ENCODE measurements at places on chromosomes 12 and 14.

DNA sequence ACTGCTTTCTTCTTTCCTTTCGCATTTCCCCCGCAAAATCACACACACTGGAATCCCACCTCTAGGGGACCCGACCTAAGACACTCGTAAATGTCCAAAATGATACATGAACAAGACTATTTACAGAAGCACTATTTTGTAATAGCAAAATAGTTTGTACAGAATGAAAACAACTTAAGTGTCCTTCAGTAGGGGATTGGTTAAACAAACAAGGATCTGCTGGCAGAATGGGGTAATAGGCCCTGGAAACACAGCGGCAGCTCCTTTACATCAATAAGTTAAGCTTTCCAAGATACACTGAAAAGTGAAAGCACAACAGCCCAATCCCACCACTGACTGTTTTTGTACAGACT lies 48.8 kb downstream of the LTBP2 start:
- DNase-seq: peak; percentile 34

- DNase-seq: peak; percentile 93
These were observed 29.1 kb upstream of the ADIPOR2 start for GRCh38 chr12:1661553-1662335.

- DNase-seq: no peak
These were observed 205.2 kb upstream of the GRIP1 start for GRCh38 chr12:66884091-66884490.

GRCh38 chr12:132352896-132353800 lies 23.8 kb upstream of the GALNT9 start:
- no peak for DNase-seq

GRCh38 chr12:124222368-124223245 lies 72.3 kb upstream of the RFLNA start:
- no peak for DNase-seq

- no peak for DNase-seq
These were observed 82.1 kb downstream of the WSCD2 start for GRCh38 chr12:108211157-108211556.

- DNase-seq: no peak
These were observed 161.8 kb downstream of the KIF26A start for GRCh38 chr14:104299993-104300761.

GRCh38 chr14:73661872-73662271 lies 17.1 kb downstream of the DNAL1 start:
- no peak for DNase-seq

DNA sequence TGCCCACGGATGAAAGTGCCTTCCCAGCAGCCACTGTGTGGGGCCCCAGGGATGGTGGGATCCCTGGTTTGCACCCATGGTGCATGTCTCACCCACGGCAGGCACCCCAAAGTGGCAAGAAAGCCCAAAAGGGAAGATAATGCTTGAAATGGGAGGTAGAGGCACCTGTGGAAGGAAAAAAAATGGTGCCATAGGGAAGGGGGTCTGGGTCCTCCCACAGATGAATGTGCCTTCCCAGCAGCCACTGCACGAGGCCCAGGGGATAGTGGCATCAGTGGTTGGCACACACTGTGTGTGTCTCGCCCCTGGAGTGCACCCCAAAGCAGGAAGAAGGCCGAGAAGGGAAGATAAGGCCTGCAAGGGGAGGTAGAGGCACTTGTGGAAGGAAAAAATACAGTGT lies 264.2 kb downstream of the ALG10 start:
- DNase-seq: no peak

GRCh38 chr12:102970780-102971179 lies 13.3 kb downstream of the ASCL1 start:
- no peak for DNase-seq

- DNase-seq: no peak
These were observed 601.5 kb downstream of the KCNH5 start for GRCh38 chr14:62443796-62444195.

- no peak for DNase-seq
These were observed 125.3 kb downstream of the SLC15A4 start for GRCh38 chr12:128698301-128698972.

DNA sequence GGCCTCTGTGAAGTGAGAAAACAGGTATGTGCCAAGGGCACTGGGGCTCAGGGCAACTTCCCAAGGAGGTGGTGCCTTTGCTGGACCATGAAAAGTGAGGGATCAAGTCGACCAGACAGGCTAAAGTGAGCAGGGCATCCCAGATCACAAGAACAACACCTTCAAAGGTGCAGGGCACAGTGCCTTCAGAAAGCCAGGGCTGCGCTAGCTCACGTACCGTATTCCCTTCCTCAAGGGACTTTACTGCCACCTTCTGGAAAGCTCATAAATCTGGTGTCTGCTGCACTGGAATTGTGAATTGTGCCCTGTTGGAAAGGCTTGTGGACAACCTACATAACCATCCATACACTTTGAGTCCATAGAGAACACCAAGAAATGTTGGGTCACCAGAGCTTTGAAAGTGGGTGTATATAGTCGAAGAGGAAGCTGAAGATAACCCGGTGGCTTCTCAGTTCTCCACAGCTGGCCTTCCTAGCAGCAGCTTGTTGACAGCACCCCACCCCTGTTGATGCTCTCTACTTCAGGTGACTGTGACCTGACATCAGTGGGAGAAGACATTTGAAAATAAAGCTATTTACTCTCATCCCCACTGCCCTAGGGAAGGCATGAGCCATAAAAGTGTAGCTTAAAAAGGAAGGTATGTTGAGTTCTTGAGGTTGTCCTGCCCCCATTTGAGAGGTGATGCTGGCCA lies 24.5 kb downstream of the FIGNL2 start:
- peak; percentile 72 for DNase-seq

DNA sequence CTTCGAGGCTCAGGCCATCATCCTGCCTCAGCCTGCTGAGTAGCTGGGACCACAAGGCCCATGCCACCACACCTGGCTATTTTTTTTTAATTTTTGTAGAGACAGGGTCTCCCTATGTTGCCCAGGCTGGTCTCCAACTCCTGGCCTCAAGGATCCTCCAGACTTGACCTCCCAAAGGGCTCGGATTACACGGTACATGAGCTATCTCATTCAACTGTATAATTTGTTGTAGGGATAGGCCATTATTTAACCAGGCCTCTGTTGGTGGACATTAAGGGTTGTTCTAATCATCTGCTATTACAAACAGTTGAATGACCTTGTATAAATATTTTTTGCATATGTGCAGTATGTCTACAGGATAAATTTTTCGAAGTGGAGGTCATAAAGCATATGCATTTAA lies 9.0 kb downstream of the KIF5A start:
- DNase-seq: no peak

DNA sequence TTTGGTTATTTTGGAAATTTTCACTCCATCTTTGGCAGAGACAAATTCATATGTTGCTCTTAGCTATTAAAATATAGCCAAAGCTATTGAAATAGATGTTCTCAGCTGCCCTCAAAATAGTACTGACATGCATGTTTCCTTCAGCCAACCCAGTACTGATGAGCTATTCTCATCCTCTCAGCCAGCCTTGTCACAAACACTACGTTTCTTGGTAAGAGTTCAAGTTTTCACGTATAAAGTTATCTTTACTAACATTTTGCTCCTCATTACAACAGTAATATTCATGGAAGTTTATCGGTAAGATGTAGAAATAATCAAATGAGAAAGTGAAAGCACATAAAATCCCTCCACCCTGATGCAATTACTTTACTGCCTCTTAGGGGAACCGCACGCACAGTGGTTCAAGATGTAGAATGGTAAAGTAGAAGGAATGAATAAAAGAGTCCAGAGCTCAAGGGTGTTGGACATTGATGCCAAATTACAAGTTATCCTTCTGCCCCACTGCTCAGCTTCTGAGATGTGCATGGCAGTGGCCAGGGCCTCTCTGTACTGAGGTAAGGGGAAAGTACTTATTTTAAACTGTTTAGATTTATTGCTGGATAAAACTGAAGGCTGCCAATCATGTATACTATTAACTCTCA lies 20.7 kb downstream of the GCH1 start:
- peak; percentile 59 for DNase-seq

GRCh38 chr14:31387091-31387490 lies 33.3 kb downstream of the HEATR5A start:
- no peak for DNase-seq

DNA sequence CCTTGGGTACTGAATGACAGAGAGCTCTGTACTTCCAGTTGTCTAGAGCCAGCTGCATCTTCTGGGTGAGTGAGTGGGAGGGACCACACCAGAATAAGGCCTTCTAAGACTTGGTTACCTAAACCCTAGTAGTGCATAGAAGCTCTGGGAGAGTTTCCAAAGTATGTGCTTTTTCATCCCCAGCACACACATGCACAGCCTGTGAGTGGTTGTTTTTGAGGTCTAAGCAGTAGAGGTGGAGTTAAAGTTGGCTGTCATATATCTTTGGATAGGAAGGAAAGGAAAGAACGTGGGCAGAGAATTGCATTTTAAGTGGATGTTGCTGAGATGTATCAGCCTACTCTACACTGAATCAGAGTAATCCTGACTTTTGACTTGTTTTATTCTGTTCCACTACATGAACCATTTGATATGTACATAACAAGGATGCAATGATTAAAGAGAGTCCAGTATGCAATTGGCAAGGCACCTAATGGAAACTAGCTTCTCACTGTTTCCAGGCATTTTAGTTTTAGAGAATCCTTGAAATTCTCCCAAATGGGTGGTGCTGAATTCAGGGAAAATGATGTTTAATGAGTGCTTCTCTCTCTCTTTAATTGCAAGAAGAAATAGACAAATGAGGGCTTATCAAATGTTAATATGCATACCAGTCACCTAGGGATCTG lies 51.8 kb upstream of the PRICKLE1 start:
- no peak for DNase-seq

DNA sequence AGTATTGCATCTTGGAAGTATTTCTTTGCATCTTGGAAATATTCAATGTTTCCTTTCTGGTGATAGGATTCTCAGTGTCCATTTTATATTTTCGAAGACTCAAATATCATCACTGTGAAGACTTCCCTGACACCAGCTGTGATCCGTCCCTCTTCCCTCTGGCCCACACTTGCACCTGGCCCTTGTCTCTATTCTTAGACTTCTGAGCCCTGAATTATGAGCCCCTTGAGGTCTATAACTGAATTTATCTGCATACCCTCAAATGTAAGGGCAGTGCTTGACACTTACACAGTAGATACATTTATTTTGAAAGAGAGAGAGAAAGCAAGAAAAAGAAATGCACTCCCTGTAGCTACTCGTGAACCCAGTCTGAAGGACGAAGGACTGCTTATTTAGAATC lies 376.7 kb downstream of the ZFP36L1 start:
- no peak for DNase-seq

GRCh38 chr14:28407996-28408395 lies 358.6 kb upstream of the FOXG1 start:
- no peak for DNase-seq

- no peak for DNase-seq
These were observed 55.7 kb upstream of the RD3L start for GRCh38 chr14:103998027-103998426.

DNA sequence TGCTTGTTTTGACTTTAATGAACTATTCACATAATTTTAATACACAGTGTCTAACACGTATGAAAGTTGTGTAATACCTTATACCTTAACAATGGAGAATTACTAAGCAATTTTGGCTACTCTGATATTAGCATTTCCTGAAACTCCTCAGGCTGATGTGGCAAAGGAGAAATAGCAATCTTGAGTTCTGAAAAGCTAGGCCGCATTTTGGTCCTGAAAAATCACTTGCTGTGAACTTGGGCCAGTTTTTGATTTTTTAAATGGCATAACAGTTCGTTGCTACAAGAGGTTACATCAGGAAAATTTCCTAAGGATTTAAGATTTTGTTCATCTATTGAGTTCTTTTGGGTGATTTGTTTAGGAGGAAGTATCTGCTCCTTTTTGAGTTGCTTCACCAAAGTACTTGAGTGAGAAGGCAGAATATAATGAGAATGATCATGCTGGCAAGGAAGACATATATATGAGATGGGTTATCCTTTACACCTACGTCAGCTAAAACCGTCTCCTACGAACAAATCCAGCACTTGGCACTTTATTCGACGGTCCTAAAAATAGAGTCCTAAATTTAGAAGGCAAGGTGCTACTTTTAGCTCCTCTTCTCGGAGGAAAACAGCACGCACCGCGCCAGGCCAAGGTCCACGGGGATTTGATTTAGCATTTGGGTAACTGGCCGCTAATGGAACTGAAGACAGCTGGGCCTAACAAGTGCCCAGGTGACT lies 32.2 kb downstream of the MIA2 start:
- DNase-seq: no peak

DNA sequence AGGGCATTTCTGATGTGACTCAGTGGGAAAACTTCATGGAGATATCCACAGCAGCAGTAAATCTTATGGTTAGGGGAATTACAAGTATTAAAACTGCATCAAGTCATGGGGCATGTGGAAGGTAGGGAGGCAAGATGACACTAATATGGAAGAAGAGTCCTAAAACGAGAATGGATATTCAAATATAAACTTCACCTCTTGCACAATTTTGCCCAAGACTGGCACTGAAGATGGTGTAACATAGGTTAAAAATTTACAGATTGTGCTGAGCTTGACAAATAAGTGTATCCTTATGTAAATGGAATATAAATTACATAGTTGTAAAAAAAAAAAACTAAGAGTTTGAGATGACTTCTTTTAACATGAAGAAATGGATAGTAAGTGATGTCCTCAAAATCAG lies 12.8 kb downstream of the ETFRF1 start:
- no peak for DNase-seq

- peak; percentile 76 for DNase-seq
These were observed 793.7 kb downstream of the RPS29 start for GRCh38 chr14:48792376-48793024.

- DNase-seq: no peak
These were observed 57.1 kb downstream of the FBXO34 start for GRCh38 chr14:55328317-55328716.

- DNase-seq: no peak
These were observed 31.5 kb upstream of the TMPO start for GRCh38 chr12:98483621-98484503.

- peak; percentile 49 for DNase-seq
These were observed 65.5 kb downstream of the SVOP start for GRCh38 chr12:108955225-108955835.

- no peak for DNase-seq
These were observed 134.4 kb upstream of the FGD4 start for GRCh38 chr12:32264961-32265360.

GRCh38 chr12:94326727-94327126 lies 132.9 kb downstream of the CEP83 start:
- DNase-seq: peak; percentile 31

GRCh38 chr14:57293866-57294837 lies 25.4 kb downstream of the AP5M1 start:
- DNase-seq: no peak

DNA sequence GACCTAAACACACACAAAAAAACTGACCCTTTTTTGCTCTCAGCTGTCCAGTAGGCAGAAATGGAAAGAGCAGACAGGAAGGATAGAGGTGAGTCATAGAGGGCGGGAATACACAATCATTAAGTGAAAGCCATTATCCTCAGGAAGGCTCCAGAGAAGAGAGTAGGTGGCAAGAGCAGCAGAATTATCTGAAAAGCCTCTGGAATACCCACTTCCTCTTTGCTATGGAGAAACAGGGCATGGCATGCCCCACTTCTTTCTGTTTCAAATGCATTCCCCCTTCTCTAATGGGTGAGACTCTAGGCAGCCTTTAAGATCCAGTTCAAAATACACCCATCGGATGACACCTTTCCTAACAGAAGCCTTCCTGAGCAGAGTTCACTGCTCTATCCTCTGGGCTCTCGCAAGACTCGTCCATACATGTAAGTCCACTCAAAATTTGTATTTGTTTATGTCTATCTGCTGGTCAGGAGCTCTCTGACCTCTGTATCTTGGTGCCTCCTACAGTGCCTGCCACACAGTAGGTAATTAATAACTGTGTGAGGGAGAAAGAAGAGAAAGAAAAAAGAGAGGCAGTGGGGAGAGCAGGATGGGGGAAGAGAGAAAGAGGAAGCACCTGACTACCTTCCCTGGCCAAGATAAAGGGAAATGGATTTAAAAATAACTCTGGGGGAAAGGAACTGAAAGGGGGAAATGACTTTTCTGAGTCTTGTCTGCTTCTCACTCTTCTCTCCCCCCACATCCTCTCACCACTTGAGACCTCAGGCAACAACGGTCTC lies 8.5 kb downstream of the KLHL33 start:
- peak; percentile 69 for DNase-seq
